ENCODE measurements at places on chromosomes 2 and 18. TPM values are rescaled to one million over a fixed set of nuclear protein-coding genes. Genes with fewer than 3 reads are reported as not detected.

Gene DAW1
- polyA plus RNA-seq = 1.0 TPM

Gene FSHR
- polyA plus RNA-seq = not detected

Gene CNDP1
- polyA plus RNA-seq = 2.9 TPM

GRCh38 chr2:188607501-188607900, 315.8 kb downstream of the GULP1 start:
- DNase-seq = no peak

Gene MC2R
- polyA plus RNA-seq = not detected
